Stimulated activated CD8-positive, alpha-beta memory T cell treated with anti-CD3 and anti-CD28 coated beads, Interleukin-12 subunit alpha, Interleukin-12 subunit beta, amount 100 ng/mL, for 4 hours (primary cell): ENCODE measurements at places on chromosomes 1 and 21.

GRCh38 chr1:234926559-234927311, 201.9 kb downstream of the TOMM20 start:
- no peak for DNase-seq

- no peak for DNase-seq
These were observed 333.0 kb downstream of the PAPPA2 start for GRCh38 chr1:176795929-176796328.

GRCh38 chr21:40160911-40161310, 293.7 kb downstream of the PCP4 start:
- no peak for DNase-seq

- DNase-seq, result no peak
These were observed 25.3 kb upstream of the CR2 start for GRCh38 chr1:207428783-207429182.

- no peak for DNase-seq
These were observed 9.2 kb upstream of the FNBP1L start for GRCh38 chr1:93438716-93439115.

GRCh38 chr1:86016076-86016759, 140.4 kb downstream of the COL24A1 start:
- DNase-seq, result no peak

GRCh38 chr1:82849460-82849859, 1048.7 kb downstream of the ADGRL2 start:
- DNase-seq, result no peak

GRCh38 chr1:212037900-212038299, 2.4 kb downstream of the DTL start:
- DNase-seq, result no peak

GRCh38 chr1:31054349-31054748, 11.2 kb downstream of the PUM1 start:
- no peak for DNase-seq

- DNase-seq, result no peak
These were observed 48.1 kb downstream of the SYF2 start for GRCh38 chr1:25184001-25184762.

DNA sequence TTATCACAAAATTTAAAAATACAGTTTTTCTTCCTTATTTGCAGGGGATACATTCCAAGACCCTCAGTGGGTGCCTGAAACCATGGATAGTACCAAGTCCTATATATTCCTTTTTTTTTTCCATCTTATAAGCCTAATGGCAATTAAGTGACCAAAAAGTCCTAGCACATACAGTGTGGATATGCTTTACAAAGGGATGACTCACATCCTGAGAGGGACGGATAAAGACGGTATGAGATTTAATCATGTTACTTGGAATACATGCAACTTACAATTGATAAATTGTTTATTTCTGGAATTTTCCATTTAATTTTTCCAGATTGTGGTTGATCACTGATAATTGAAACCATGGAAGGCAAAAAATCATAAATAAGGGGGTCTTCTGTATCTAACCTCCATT, 181.2 kb upstream of the BRINP3 start:
- DNase-seq, result no peak

GRCh38 chr1:188988589-188988988, 1489.1 kb downstream of the BRINP3 start:
- no peak for DNase-seq

DNA sequence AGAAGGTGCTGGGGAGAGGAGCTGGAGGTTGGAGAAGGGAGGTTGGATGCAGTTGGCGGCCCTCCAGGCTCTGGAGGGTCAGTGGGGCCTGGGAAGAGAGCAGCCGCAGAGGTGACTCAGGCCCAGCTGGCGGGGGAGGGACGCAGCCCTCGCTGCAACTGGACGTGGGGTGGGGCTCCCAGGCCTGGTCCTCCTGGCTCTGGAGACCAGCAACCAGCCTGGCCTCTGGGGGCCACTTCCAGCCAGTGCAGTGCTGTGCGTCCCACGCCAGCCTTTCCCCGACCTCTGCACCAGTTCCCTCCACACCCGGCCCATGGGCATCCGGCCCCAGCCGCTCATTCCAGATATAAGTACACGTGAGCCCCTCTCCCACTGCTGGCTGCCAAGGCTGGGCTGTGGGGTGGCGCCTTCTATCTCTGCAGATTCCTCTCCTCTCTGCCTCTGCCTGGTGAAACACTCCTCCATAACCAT, 38.0 kb upstream of the COL18A1 start:
- DNase-seq, result no peak

DNA sequence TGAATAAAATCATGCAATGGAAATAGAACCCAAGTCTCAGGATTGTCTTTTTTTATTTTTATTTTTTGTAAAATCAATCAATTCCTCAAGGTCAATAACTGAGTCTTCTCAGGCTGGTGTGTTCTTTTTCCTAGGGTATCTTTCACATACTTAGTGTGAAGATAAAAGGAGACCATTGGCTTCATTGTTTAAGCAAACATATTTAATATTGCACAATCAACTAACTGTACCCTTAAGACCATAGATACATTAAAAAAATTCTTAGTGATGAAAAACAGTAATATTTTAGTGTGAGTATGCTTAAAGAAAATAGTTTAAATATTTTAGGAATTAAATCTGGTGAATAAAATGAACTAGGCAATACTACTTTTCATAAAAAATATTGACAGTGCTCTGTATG, 31.4 kb downstream of the PDE4B start:
- no peak for DNase-seq

- no peak for DNase-seq
These were observed 49.1 kb downstream of the WNT9A start for GRCh38 chr1:227898502-227899140.

DNA sequence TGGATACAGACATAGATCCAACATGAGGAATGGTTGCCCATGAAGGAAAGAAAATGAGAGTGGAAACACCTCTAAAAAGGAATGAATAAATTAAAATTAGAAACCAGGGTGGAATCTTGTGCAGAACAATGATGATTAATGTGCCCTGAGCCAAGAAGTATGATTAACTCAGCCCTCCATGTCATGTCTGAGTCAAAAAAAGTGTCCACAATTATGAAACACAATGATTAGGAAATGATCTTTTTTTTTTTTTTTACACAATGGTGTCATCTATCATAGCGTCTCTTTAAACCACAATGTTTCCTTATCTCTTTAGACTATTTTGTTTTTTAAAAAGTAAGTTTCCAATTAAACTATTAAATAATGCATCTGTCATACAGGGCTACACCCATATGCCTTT, 78.9 kb upstream of the RAB4A start:
- DNase-seq, result no peak

DNA sequence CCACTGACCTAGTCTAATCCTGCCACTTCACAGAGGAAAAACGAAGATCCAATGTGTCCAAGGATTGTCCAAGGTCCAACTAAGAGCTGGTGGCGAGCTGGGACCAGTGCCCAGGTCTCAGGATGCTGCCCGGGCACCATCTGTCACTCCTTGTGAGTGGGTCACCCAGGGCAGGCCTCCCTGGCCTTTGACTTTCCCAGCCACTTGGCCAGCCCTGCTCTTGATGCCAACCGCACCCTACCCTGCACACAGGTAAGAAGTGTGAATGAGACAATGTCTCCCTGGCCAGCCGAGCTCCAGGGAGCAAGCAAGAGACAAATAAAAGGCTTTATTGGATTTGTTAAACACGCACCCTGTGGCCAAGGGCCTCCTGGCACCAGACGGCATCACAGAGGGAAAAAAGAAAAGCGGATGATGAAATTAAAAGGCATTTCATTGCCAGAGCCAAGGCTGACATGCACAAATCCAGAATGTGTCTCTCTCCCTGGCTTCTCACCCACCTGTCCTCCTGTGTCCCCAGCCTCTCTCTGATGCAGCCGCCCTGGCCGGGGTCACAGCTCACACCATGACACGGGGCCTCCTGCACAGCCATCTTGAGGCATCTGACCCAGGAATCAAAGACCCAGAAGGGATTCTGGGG, 72.8 kb downstream of the CAMK2N1 start:
- no peak for DNase-seq

- DNase-seq, result no peak
These were observed 16.8 kb upstream of the SAMSN1 start for GRCh38 chr21:14562959-14563358.

GRCh38 chr1:118317842-118318614, 133.0 kb upstream of the SPAG17 start:
- no peak for DNase-seq

DNA sequence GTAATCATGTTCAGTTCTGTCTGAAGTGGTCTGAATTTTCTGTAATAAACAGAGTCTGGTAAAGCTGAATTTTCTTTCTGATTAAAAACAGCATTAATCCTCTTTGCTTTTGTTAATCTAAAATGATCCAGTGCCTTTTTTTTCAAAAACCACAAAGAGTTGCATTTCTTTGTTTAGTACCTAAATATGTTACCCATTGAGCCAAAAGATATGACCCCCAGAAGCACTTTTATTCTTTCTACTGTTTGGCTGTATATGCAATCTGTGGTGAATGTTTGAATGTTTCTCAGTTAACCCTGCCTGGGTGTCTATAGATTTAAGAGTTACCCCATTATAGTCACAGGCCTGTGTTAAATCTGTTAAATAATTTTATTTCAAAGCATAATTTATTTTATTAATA, 394.8 kb downstream of the PTPRC start:
- DNase-seq, result no peak

DNA sequence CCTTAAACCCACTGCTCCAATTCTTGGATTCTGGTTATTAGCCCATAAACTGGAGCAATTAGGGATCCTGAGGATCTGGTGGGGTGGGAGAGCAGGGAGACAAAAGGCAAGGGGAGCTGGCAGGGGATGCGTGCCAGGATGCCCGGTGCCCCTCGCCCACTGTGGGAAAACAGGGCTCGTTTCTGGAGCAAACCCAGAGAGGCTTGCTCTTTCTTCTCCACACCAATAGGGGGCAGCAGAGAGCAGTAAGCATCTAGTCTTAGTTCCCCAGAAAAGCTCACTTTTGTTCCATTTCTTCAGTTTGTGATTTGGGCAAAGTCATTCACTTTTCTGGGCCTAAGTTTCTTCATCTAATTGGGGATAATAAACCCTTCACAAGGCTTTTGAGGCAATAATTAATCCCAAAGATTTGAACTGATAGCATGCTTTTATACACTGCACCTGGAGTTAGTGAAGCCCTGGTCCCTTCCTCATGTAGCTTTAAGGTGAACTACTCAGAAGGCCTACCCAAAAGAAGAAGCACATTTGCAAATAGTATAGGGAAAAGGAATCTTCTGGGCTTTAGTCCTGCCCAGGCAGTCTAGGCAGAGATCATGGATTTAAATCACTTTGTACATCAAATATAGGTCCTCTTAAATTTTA, 160.6 kb upstream of the USP24 start:
- DNase-seq, result no peak

DNA sequence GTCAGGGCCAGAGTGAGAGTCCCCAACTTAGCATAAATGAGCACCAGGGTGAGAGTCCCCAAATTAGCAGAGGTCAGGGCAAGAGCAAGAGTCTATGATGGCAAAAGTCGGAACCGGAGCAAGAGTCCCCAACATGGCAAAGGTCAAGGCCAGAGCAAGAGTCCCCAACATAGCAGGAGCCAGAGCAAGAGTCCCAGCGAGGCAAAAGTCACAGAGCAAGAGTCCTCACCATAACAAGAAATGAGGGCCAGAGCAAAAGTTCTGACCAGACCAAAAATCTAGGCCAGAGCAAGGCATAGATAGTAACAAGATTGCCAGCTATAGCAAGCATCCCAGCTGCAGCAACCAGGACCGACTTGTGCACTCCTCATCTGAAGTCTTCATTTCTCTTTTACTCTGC, 3.1 kb downstream of the NSUN4 start:
- no peak for DNase-seq

DNA sequence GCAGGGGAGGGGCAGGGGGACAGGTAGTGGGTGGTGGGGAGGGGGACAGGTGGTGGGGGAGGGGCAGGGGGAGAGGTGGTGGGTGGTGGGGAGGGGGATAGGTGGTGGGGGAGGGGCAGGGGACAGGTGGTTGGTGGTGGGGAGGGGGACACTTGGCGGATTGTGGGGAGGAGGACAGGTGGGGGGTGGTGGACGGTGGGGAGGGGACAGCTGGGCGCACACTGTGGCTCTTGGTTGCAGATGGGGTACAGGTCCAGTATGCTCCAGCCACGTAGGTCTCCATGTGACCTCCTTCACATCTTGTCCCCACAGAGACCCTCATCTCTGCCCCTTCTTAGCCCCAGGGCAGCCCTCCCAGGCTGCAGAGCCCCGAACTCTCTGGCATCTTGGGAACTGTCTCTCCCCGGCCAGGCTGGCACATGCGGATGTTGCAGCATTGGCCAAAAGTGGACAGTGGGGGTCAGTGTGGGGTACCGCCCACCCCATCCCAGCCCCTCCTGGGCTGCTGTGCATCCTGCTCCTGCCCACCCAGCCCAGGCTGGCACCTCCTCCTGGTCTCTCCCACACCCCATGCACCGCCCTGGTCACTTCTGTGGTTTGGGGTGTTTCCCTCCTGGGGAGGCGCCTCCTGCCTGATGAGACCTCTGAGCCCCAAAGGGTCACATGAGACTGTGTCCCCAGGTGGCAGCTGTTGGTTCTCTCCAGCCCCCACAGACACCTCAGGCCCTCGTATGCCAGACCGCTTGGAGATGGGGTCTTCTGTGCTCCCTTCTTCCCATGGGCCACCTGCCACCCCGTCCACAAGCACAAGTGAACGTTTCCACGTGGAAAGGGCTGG, 7.6 kb upstream of the SLC19A1 start:
- no peak for DNase-seq

GRCh38 chr21:46035809-46036695, 54.5 kb downstream of the COL6A1 start:
- DNase-seq, result no peak

- DNase-seq, result no peak
These were observed 18.0 kb downstream of the UBE2T start for GRCh38 chr1:202323731-202324130.

GRCh38 chr1:8426996-8427395, 109.1 kb downstream of the SLC45A1 start:
- DNase-seq, result no peak

DNA sequence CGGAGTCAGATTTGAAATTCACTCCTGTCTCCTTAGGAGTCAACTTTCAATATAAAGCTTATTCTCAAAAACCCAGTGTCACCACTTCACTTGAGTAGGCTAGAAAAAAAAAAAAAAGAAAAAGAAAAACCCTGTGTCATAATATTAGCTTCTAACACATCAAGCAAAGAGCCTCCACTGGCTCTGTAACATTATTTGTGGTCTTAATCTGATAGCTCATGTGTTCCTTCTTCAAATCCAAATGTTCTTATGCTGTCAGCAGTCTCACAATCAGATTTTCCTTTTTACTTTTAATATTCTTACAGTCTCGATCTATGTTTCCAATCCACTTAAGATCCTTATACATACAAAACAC, 26.1 kb upstream of the PSMG1 start:
- DNase-seq, result no peak

GRCh38 chr1:44267438-44267837, 54.2 kb downstream of the DMAP1 start:
- DNase-seq, result no peak

- no peak for DNase-seq
These were observed 110.9 kb downstream of the NTPCR start for GRCh38 chr1:233061265-233061664.

GRCh38 chr1:243261390-243261789, 5.5 kb downstream of the SDCCAG8 start:
- DNase-seq, result no peak

GRCh38 chr21:27681038-27681437, 714.1 kb upstream of the ADAMTS5 start:
- no peak for DNase-seq
